NCI-H1417 (cell line): ENCODE measurements at places on chromosomes 4 and X.

- no peak for DNase-seq
Measured at GRCh38 chr4:152074088-152074437, 313.3 kb upstream of the GATB start.

- DNase-seq, result no peak
Measured at GRCh38 chr4:163164591-163164990, 2.1 kb downstream of the NAF1 start.

DNA sequence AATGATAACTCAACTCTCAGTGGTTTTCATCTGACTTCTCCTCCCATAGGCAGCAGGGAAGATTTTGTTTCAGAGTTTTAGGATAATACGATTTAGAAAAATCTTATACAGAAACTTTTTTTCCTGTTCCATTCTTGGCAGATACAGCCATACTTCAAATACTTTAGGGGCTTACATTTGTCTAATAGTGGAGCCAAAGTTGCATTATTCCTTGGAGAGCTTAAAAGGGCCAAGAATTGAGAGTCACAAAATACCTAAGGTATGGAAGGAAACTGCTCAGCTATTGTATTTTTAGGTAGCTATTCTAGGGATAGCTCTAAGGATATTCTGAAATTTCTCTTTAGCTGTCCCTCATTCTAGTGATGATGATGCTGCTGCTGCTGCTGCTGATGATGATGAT lies 132.9 kb upstream of the PTCHD1 start:
- no peak for DNase-seq

DNA sequence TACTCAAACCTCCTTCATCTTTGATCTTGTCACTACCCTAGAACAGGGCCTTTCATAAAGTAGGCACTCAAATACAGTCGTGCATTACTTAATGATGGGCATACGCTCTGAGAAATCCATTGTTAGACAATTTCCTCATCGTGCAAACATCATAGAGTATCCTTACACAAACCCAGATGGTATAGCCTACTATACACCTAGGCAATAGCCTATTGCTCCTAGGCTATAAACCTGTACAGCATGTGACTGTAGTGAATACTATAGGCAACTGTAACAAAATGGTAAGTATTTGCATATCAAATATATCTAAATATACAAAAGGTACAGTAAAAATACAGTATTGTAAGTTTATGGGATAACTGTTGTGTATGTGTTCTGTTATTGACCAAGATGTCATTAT lies 31.9 kb downstream of the CLDN2 start:
- no peak for DNase-seq

- no peak for DNase-seq
Measured at GRCh38 chrX:48470833-48471118, 716 bp upstream of the SLC38A5 start.

DNA sequence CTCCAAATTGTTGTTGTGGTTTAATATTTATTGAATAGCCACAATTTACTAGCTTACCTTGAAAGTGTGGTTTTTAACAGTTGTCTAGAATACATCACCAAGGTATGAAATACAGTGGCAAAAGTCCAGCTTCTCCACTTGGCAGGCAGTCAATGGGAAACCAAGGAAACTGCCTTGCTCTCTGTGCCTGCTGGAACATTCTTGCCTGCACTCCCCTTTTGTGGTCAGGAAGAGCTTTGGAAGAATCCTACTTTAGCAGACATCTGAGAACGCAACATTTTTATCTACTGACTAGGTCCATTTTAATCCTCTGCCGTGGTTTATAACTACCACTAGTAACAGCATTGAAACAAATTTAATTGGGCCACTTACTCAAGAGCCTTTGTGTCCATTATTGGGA lies 64.5 kb downstream of the TENM3 start:
- DNase-seq, result peak; percentile 15

DNA sequence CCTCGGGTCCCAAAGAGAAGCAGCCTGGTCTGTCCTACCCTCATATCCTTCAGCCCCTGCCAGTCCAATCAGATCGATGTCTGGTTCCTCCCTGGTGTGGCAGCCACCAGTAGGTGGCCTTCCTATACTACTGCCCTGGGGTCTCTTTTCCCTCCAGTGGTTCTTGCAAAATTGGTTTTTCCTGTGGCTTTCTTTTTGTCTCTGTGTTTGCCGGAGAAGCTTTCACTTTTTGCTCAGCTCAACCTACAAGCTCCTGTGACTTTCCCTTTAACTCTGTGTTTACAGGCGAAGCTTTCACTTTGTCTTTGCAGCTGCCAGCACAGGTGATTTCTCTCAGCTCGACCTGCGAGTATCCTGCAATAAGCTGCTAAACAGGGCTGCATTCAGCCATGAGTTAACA lies 46.8 kb downstream of the UGT2A3 start:
- no peak for DNase-seq

GRCh38 chr4:108013955-108014354 lies 24.3 kb downstream of the HADH start:
- DNase-seq, result no peak

GRCh38 chrX:26631385-26631784 lies 415.4 kb downstream of the MAGEB5 start:
- no peak for DNase-seq

DNA sequence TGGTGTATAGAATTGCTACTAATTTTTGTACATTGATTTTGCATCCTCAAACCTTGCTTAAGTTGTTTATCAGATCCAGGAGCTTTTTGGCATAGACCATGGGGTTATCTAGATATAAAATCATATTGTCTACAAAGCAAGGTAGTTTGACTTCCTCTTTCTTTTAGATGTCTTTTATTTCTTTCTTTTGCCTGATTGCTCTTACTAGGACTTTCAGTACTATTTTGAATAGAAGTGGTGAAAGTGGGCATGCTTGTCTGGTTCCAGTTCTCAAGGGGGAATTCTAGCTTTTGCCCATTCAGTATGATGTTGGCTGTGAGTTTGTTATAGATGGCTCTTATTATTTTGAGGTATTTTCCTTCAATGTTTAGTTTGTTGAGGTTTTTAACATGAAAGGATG lies 187.9 kb upstream of the LCORL start:
- DNase-seq, result no peak

- DNase-seq, result no peak
Measured at GRCh38 chr4:149344436-149344835, 471.2 kb downstream of the IQCM start.

DNA sequence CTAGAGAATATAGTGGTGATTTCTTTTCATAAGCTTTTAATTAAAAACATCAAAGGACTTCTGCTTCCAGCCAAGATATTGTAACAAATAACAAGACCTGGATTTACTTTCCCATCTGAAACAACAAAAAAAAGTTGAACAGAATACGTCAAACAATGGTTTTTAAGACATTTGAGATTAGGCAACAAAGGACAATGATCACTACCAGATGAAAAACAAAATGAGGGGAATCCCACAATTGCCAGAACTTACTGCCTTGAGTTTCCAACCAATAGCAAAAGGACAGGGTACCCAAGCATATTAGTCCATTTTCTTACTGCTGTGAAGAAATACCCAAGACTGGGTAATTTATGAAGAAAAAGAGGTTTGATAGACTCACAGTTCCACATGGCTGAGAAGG lies 341.4 kb upstream of the INTU start:
- no peak for DNase-seq

- DNase-seq, result no peak
Measured at GRCh38 chrX:129876771-129877305, 29.1 kb upstream of the UTP14A start.

DNA sequence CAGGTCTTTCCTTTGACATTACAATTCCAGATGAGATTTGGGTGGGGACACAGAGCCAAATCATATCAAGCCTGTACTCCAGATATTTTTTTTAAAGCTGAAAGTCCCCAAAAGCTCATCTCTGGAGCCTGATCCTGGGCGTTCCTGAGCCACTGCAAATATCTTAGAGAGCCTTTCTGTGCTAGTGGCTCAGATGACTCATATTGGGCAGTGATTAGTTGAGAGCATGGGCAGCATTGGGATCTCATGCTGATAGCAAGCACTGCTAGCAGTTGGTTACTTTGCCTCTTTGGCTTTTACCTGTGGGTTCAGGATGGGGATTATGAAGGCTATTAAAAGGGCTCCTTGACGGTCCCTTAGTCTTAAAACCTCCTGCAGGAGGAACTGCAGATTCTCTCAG lies 51.4 kb upstream of the SCRG1 start:
- no peak for DNase-seq

GRCh38 chr4:128527946-128528576 lies 240.4 kb upstream of the PGRMC2 start:
- DNase-seq, result no peak
